ENCODE measurements at places on chromosomes 11 and 22. TPM values are rescaled to one million over a fixed set of nuclear protein-coding genes. Genes with fewer than 3 reads are reported as not detected.

APOA4 gene
- total RNA-seq: not detected

GLYATL2 gene
- total RNA-seq: 0.91 TPM

DEFB131B gene
- not detected for total RNA-seq

BTBD18 gene
- total RNA-seq: not detected

CREB3L1 gene
- not detected for total RNA-seq

RANGAP1 gene
- total RNA-seq: 194 TPM
